H1 (cell line): ENCODE measurements at places on chromosomes 3 and 15. TPM values are rescaled to one million over a fixed set of nuclear protein-coding genes. Genes with fewer than 3 reads are reported as not detected.
A peak's percentile ranks its signal among the peaks of the same experiment; 100 is the strongest.

GRCh38 chr3:100402891-100403290 lies 1.6 kb downstream of the LNP1 start:
- DNase-seq = no peak
- H3K4me1 ChIP-seq = peaks cover 2% of the 10 kb centered on the region; the same call in 1 of the 2 replicates
- peak overlapping the region; percentile 90 for H3K4me3 ChIP-seq
- H3K36me3 ChIP-seq = no peaks in the 10 kb centered on the region; the same call in 1 of the 2 replicates

- peaks cover 7% of the 10 kb centered on the region for H3K4me1 ChIP-seq
- no peak overlapping the region for H3K4me3 ChIP-seq
- no peak for DNase-seq
- H3K27me3 ChIP-seq = no peaks in the 10 kb centered on the region
- H3K27ac ChIP-seq = no peak overlapping the region
- H3K36me3 ChIP-seq = no peaks in the 10 kb centered on the region
Measured at GRCh38 chr3:17514597-17514996, 227.8 kb downstream of the TBC1D5 start.

- peak overlapping the region; percentile 54 for H3K4me3 ChIP-seq
- no peaks in the 10 kb centered on the region for H3K36me3 ChIP-seq
- peaks cover 23% of the 10 kb centered on the region for H3K27me3 ChIP-seq
- H3K4me1 ChIP-seq = peaks cover 33% of the 10 kb centered on the region
Measured at GRCh38 chr15:60006203-60006862, 2.2 kb downstream of the FOXB1 start.

The TRA2B gene
- total RNA-seq = 267 and 274 TPM in 2 replicates

The TMCO5A gene
- not detected in 2 replicates for total RNA-seq
